GM12891 (cell line): ENCODE measurements at places on chromosomes 12 and 14.

DNA sequence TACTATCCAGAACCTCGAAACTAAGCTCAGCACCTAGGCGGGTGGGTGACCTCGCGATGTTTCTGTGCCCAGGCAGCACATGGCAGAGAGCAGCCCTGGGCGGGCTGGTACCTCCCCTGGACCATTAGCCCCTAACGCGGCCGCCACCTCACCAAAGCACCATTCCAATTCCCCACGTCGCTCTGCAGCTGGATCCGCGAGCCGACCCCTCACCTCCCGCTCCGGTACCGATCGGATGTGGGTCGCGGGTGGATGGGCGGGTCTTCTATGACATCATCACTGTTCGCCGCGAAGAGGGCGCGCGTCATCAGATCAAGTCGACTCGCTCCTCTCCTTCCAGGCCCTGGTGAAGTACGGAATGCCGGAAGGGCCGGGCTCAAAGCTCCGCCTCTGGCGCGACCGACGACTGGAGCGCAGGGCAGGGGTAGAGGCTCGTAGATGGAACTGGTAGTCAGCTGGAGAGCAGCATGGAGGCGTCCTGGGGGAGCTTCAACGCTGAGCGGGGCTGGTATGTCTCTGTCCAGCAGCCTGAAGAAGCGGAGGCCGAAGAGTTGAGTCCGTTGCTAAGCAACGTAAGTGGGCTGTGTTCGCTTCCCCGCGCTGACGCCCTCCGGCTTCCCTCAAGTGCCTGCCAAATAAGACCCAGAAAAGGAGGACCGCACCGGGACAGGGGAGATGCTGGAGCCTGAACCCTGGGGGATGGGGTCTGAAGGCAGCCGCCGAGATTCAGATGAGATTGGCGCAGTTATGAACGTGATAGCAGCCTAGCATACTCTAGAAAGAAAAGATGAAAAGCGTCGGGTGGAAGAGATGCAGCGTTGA, at the start of the genes SLC38A6 and TRMT5:
SLC38A6 (plus strand) TSS at position 435 of the 822 bp plus-strand sequence; CDS start at position 468, 33 bp downstream.
TRMT5 (minus strand) TSS at position 269 of the 822 bp plus-strand sequence; CDS start at position 163, 106 bp downstream.
- peak; percentile 59 for DNase-seq

DNA sequence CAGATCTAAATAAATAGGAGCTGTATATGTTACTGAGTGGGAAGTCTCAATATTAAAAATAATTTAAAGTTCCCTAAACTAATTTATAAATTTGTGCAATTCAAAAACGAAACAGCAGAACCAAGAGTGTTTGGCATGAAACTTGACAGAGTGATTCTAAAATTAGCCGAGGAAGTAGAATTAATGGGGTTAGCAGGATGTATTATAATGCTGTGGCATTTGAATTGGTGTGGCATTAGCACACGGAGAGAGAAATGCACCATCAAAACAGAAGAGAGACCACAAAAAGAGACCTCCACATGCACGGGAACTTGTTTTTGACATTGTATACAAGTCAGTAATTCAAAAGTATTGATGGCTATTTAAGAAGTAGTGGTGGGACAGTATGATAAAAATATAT, 366.0 kb upstream of the RGS6 start:
- no peak for DNase-seq

- no peak for DNase-seq
These were observed 18.6 kb downstream of the FAIM2 start for GRCh38 chr12:49885118-49885517.

GRCh38 chr12:98948343-98948949, 303.4 kb downstream of the APAF1 start:
- DNase-seq = no peak

GRCh38 chr12:91877456-91878235, 268.0 kb downstream of the BTG1 start:
- no peak for DNase-seq

GRCh38 chr12:91493308-91493707, 310.7 kb upstream of the DCN start:
- DNase-seq = no peak

DNA sequence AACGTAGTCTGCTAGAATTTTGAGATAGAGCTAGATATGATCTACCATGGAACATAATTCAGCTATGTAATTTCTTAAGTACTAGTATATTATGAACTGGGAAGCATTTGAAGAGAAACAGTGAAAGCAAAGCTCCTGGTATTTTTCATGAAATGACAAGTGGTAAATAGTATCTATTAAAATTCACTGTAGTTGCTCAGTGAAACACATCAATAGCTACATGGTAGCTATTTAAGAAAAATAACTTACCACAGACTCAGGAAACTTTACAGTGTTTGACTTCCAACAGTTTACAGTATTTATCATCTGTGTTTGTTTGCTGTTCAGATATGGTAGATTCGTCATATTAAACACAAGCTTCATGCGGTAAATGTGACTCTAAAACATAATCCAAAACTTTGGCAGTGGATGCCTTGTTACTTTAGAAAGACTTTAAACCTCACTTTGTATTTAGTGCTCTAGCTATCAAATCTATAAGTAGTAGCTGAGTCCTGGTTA, 25.2 kb downstream of the WNK1 start:
- DNase-seq = no peak
